ENCODE measurements at places on chromosomes 11 and 22.

DNA sequence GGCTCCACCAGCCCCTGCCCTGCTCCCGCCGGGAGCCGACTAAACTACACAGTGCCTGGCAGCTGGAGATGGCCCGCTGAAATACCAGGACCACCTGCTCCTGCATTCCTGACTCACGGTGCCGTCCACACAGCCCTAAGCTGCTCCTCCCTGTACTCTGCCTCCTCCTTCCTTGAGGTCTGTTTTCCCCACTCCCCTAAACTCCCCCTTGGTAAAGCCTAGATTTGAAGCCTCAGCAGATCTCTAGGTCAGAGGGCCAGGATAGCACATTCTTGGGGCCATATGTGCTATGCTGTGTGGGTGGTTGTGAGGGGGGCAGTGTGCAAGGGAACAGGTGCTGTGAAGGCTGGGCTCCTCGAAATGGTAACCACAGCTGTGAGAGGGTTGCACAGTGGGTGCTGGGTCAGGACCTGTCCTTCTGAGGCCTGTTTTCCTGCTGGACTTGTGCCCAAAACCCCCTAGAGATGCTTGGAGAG is 9.7 kb downstream of the LRFN4 start:
- no peak for DNase-seq

- peak; percentile 38 for DNase-seq
These were observed 635.2 kb upstream of the LUZP2 start for GRCh38 chr11:23861615-23862014.

- no peak for DNase-seq
These were observed 337.9 kb downstream of the LRRC4C start for GRCh38 chr11:41121600-41121999.

DNA sequence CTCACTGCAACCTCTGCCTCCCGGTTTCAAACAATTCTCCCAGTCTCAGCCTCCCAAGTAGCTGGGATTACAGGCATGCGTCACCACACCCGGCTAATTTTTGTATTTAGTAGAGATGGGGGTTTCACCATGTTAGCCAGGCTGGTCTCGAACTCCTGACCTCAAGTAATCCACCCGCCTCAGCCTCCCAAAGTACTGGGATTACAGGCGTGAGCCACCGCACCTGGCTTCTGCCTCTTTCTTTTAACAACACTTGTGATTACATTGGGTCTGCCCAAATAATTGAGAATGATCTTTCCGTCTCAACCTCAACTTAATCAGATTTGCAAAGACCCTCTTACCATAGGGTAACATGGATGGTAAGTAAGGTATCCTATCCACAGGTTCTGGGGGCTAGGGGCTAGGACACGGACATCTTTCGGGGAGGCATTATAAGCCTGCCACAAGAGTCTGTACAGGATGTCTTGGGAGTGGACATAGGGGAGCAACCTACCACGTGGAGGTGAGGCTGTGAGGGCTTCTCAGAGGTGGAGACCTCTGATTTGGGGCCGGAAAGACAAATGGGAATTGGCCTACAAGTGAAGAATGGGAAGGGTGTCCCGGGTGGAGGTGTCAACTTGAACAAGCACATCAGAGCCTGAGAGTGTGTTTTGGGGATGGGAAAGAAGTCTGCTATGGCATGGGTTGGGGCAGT is 2.7 kb upstream of the CBX6 start:
- DNase-seq, result no peak

DNA sequence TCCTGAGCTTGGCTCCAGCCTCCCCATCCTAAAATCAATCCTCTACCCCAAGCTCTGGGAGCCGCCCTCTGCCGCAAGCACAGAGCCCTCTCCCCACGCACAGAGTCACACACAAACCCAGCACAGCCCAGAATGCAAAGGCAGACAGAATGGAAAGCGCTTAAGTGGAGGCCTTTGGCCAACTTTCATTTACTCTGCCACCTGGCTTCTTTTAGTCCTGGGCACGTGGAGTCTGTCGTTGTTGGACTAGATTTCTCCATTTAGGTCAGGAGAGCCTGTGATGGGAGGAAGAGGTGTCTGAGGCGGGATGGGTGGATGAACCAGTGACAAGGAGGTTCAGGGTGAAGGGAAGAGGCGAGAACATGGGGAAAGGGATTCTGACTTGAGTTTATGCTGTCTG is 191.7 kb downstream of the DSCAML1 start:
- no peak for DNase-seq

GRCh38 chr11:61923166-61924063 is 6.0 kb upstream of the RAB3IL1 start:
- DNase-seq, result peak; percentile 76

Measured in fibroblast of gingiva (primary cell).